Fibroblast of skin of scalp (primary cell): ENCODE measurements at places on chromosomes 7 and 10.
A peak's percentile ranks its signal among the peaks of the same experiment; 100 is the strongest.

DNA sequence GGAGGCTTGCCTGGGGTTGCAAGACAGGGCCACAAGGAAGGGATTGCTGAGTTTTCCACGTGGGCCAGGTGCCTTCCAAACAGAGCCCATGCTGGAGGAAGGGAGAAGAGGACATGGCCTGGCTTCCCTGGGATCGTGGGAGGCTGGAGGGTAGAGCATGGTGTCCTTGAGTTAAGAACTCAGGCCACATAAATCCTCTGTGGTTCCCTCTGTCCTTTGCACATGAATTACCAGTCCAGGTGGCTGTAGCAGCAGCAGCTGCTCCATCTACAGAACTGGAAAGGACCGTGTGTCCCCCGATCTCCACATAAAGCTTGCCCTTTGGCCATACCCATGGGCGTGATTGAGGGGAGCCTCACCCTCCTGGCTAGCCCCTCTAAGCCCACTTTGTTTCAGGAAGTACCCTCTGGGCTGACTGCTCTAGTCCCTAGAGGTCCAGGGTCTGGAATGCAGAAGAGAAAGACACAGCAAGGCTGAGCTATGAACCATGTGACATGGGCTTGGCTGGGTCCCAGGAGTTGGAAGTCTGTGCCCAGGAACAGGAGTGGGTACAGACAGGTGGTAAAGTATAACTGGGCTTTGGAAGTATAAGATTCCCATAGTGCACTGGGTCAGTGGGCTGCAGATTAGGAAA, 84.9 kb downstream of the C10orf105 start:
- DNase-seq, result no peak

GRCh38 chr7:51045319-51046102, 262.8 kb upstream of the GRB10 start:
- DNase-seq, result peak; percentile 82

DNA sequence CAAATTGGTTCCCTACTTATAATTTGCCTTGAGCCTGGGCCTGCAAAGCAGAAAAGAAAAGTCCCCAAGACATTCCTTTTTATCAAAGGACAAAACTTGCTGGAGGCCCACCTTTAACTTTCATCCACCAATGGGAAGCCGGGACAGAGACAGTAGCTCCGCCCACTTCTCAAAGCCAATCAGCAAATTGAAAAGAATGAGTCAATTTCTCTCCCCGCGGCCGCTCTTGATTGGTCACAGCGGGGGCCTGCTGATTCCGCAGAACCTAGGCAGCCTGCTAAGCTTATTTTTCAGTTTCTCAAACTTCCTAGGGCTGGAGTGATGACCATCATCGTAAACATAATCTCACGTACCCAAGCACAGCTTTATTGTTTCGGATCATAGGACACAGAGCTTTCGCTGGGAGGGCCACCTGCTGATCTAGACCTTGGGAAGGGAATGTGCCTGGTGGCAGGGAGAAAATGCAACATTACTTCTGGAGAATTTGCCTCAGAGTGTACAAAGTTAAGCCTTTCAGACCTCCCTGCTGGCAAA, at the start of gene SLC13A4:
Gene SLC13A4, minus strand, starts transcription at position 51 of the 534 bp plus-strand sequence. CDS start 690 bp downstream, outside the sequence.
- peak; percentile 53 for DNase-seq

GRCh38 chr7:95632609-95633008, 36.3 kb upstream of the PDK4 start:
- peak; percentile 31 for DNase-seq

- no peak for DNase-seq
These were observed 39.6 kb upstream of the ATP6V0A4 start for GRCh38 chr7:138837627-138838026.

DNA sequence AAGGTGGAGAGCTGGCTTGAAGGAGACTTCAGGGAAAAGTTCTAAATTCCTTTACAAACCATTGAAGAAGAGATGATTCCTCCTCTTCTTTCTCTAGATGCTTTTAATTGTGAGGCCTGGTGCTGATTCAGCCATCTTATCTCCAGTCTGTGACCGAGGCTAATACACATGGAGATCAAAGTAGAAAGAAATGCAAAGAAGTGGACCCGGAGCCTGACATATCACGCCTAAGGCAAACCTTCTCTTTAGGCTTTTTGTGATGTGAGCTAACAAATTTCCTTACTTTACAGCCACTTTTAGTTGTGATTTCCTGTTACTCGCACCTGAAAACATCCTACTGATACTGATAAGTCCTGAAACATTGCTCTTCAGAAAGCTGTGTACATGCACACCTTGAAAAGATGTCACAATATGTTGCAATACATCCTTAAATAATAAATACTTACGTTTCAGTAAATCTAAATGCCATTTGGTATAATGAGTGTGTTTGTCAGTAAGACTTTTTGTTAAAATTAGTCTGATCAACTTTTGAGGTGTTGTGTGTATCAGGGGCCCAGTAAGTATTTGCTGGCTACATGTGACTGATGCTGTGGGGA, 192.4 kb downstream of the BAMBI start:
- no peak for DNase-seq

DNA sequence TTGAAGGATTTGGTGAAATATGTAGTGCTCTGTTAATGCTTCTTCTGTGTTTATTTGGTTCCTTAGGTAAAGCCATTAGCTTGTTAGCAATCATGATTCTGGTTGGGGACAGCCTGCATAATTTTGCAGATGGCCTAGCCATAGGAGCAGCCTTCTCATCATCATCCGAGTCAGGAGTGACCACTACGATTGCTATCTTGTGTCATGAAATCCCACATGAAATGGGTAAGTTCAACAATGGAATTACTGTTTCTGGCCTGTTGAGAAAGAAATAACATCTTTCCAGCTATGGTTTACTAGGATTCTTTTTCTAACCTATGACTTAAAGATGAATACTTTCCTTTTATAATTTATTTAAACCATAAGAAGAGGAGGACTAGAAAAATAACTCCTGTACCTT, 48.9 kb downstream of the SLC39A12 start:
- DNase-seq, result no peak

DNA sequence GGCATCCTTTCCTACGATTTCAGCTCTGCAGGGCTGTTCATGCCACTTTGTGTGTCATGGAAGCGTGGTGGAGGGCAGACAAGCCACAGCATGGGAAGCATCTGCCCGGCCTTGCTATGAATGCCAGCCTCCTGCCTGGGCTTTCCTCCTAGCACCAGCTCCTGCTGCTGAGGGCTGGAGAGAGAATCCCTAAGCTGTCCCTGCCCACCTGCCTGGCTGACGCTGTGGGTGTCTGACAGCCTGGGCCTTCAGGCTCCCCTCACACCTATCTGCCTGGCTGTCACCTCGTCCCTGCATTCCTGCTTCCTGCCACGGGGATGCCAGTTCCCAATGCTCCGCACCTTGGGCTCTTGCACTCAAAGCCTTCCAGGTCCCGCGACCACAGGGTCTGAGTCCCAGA, 606.5 kb upstream of the MGMT start:
- no peak for DNase-seq

- DNase-seq, result no peak
These were observed 6.6 kb downstream of the PWWP2B start for GRCh38 chr10:132403511-132404168.

GRCh38 chr7:24786941-24787340, 29.7 kb upstream of the GSDME start:
- DNase-seq, result peak; percentile 94

- no peak for DNase-seq
These were observed 42.2 kb upstream of the PAPSS2 start for GRCh38 chr10:87617503-87617902.

DNA sequence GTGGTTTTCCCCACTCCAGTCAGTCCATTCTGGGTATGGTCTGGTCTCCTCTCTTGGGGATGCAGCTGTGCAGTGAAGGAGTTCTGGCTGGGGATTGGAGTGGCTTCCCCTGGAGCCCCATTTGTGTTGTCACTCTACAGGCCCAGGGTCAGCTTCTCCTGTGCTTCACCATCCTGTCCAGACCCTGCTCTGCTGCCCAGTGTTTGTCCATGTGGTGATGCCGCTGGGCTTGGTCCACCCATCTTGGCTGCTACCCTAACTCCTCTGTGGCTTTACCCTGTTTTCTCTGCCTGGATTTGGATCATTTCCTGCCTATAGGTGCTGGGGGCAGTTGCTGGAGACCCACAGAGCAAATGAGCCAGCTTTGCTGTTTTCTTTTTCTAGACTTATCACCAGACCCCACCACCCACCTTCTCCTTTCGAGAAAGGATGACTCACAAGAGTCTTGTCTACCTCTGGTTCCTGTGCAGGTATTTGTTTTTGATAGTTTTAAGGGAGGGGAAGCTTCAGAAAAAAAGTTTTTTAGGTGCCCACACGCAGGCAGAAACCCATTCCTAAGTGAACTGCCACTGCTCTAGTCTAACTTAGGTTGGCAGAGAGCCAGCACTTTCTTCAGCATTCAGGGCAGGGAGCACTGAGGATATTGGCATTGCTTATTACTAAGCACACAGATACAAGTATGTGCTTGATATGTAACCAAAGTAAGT, 8.5 kb downstream of the ZDHHC16 start:
- peak; percentile 21 for DNase-seq

- DNase-seq, result peak; percentile 37
These were observed 43.1 kb upstream of the KLHL7 start for GRCh38 chr7:23062452-23062851.

DNA sequence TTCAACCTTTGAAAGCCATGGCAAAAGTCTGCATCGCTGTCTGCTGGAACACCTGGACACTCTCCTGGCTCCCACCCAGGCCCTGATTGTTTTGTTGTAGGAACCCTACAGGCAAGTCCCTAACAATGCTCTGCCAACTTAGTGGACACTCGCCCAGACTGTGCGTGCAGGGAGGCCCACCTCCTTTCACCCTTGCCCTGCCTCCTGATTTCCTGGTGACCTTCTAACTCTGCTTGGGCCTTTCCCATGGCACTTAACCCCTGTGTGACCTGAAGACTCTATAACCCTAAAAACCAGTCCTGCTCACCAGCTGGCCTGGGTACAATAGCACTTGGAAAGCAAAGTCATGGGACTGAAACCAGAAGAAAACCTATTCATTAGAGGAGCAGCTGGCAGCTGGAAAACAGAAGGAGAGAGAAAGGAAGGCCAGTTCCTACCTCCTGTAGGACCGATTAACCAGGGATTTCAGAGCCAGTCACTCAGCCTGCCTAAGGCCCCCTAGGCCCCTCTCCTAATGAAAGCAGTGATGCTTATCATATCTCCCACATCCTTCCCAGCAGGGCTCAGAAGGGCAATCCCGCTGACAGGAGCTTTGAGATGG, 82.7 kb upstream of the KMT2E start:
- no peak for DNase-seq

DNA sequence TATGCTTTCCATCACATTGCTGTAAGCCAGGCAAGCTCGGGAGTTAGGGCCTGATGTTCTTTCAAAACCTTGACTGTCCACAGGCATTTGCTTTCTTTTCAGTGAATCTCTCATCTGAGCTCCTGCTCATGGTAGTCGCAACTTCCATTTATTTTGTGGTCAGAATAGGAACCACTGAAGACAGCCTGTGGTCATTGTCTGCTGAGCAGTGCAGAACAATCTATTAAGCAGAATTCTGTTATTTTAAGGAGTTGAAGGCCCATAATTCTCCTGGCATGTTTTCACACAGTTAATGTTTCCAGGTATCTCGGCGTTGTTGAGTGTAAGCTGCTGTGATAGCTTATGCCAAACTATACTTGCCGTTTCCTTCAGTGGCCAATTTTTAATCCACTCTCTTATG, 491.1 kb upstream of the AKR1E2 start:
- DNase-seq, result no peak

DNA sequence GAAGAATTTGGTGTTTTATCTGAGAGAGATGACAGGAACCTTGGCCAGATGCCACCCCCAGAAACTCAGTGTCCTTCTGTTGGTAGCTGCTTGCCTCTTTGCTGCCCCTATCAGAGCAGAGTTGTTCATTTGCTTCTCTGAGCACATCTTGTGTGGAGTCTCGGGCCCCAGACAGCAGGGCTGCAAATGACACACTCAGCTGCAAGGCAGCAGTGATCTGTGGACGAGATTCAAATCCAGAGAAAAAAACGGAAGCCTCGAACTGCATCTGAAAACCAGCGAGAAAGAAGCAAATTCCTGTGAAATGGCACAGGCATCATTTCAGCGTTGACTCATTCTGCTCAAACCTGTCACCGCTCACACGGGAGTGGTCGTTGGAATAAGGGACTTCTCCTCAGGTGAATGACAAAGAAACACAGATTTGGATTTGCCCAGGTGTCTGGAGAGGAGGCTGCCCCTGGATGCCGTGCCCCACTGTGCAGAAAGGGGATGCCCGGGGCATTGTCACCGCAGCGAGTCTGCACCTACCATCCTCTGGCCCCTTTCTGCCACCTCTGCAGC, 144.7 kb downstream of the PFKFB3 start:
- DNase-seq, result peak; percentile 49

DNA sequence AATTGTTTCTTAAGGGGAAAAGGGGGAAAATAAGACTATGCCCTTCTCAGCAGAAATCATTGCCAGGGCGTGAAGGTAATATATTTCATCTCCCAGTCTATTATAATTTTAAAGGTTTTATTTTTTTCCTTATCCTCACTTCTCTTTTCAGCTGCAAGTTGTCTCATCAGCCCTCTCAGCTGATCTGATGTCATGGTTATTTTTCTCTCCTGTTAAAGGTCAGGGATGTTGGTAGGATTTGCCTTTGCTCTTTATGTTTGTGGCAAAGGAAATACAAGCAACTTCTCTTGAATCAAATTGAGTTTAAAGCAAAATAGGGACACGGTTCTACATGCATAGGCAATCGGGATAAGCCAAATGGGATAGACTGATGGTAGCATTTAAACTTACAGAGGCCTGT, 946.9 kb downstream of the SORCS1 start:
- DNase-seq, result no peak

GRCh38 chr7:55381189-55381588, 16.1 kb downstream of the LANCL2 start:
- DNase-seq, result no peak

DNA sequence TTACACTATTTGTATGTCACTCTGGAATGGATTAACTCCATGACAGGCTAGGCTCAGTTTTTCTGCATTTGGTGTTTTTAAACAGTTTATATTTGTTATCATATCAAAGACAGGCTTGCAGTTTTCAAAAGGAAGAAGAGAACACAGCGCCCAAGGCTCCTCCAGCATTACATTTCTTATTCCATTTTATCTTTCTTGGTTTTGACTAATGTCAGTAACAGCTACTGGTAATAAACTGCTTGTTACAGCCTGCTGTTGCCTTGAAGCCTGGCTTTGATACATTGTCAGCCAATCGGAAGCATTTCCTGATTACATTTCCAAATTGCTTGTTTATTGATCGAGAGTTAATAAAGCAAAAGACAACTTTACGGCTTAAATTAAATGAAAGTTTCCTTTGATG, 166.0 kb upstream of the MDFIC start:
- DNase-seq, result no peak

GRCh38 chr10:79052291-79053080, 16.3 kb upstream of the ZMIZ1 start:
- no peak for DNase-seq
